ENCODE measurements at places on chromosomes 11 and 22.

- no peak for DNase-seq
Measured at GRCh38 chr11:2541881-2542361, 97.1 kb downstream of the KCNQ1 start.

DNA sequence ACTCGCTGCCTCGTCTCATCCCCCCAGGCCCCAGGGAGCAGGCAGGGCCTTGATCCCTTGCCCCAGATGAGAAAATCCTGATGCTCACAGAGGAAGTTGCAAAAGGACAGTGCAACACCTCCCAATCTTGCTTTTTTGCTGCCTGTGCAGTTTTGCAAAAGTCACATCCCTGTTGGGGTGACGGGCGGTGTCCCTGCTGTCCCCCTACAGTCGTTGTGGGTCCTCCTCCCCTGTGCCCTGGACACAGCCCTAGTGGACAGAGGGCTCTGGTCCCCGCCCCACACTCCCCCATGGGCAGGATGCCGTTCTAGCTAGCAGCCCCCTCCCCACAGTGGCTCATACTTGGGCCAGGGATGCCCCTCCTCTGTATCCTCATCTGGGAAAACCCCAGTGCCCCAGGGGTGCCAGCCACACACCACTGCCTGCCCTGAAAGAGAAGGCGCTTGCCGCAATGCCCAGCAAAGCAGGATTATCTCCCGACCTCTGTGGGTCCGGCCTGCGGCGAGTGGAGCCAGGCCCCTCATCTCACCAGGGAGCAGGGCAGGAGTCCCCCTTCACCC lies 18.4 kb upstream of the CTSD start:
- DNase-seq: no peak

GRCh38 chr11:125772834-125773505 lies 5.7 kb downstream of the PATE2 start:
- DNase-seq: no peak

DNA sequence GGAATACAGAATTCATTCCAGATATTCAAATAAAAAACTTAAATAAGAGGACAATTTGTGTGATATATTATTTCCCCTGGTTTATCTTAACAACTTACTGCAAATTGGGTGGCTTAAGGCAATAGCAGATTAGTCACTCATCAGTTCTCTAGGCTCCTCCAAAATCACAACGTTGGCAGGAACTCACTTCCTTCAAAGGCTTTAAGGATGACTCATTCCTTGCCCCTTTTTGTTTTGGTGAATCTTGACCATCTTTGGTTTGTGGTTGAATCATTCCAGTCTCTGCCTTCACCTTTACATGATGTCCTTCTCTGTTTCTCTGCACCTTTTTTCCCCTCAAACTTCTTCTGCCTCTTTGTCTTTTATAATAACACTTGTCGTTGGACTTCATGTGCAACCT lies 3.4 kb downstream of the OR10AG1 start:
- no peak for DNase-seq

GRCh38 chr11:129625930-129626329 lies 189.7 kb upstream of the TMEM45B start:
- DNase-seq: no peak

- DNase-seq: no peak
Measured at GRCh38 chr11:115155978-115156377, 348.2 kb downstream of the CADM1 start.

DNA sequence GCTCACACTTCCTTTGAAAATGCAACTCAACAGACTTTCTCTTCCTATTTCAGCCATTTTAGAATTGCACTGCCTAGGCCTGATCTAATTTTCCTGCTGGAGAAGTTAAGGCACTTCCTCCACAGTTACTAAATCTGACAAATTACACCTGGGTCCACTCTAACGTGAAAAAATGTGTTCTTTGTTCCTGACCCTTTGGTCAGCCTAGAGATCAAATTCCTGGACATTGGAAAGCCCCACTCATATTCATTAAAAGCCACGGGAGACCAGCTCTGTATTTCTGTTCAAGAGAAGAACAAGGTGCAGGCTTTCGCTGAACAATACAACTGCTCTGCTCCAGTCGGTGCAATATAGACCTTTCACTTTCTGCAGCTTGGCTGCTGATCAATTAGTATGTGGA lies 96.6 kb downstream of the MPPED2 start:
- DNase-seq: no peak

- no peak for DNase-seq
Measured at GRCh38 chr11:721247-721740, 15.3 kb downstream of the EPS8L2 start.

GRCh38 chr11:94880216-94880615 lies 93.1 kb downstream of the CWC15 start:
- DNase-seq: no peak

GRCh38 chr11:10579700-10580099 lies 11.2 kb upstream of the LYVE1 start:
- no peak for DNase-seq

DNA sequence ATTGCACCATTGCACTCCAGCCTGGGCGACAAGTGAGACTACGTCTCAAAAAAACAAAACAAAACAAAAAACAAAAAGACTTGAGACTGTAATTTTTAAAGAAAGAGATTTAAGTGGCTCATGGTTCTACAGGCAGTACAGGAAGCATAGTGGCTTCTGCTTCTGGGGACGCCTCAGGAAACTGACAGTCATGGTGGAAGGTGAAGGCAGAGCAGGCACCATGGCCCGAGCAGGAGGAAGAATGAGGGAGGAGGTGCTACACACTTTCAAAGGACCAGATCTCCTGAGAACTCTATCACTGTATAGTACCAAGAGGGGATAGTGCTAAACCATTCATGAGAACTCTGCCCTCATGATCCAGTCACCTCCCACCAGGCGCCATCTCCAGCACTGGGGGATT lies 52.0 kb downstream of the CBL start:
- DNase-seq: peak; percentile 56

GRCh38 chr11:61682093-61682732 lies 2.0 kb downstream of the DAGLA start:
- DNase-seq: no peak

- DNase-seq: no peak
Measured at GRCh38 chr11:114194702-114195101, 101.5 kb upstream of the NNMT start.

- DNase-seq: no peak
Measured at GRCh38 chr11:10107497-10107896, 186.5 kb downstream of the SBF2 start.

GRCh38 chr11:7651140-7651551 lies 22.2 kb downstream of the CYB5R2 start:
- DNase-seq: no peak

- DNase-seq: no peak
Measured at GRCh38 chr22:25409240-25409639, 155.2 kb upstream of the GRK3 start.

DNA sequence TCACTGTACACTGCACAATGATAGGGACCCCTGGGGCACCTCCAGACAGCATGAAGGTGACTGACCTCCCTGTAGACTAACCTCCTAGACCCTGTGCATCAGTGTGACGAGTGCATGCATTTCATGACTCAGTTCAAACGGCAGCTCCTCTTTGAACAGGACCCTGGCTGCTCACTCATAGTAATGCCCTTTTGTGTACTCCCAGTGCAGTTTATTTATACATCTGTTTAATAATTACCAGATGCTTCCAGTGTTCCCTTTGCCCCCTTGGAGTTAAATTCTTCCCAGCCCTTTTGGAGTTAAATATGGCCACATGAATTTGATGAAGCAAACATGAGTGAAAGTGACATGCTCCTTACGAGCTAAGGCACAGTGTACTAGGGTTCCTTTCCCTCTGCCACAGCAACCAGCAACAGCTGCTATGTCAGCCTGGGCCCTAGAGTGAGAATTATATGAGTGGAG lies 72.4 kb downstream of the PANX1 start:
- no peak for DNase-seq

- DNase-seq: no peak
Measured at GRCh38 chr11:2652333-2653197, 47.2 kb downstream of the KCNQ1OT1 start.

DNA sequence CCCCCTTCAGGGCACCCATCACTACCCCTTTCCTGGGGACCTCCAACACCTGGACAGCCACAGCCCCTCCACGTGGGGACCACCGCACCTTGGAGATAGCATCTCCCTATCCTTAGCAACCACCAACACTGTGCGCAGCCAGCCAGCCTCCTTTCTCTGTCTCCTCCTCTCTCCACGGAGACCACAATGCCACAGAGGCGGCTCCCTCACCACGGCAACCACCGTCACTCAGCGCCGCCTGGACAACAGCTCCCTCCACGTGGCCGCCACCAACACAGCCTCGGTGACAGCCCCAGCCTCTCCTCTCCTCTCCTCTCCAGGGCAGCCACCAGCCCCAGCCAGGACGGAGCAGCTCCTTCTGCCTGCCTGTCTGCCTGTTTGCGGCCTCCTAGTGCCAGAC lies 10.5 kb downstream of the ELFN2 start:
- peak; percentile 76 for DNase-seq

DNA sequence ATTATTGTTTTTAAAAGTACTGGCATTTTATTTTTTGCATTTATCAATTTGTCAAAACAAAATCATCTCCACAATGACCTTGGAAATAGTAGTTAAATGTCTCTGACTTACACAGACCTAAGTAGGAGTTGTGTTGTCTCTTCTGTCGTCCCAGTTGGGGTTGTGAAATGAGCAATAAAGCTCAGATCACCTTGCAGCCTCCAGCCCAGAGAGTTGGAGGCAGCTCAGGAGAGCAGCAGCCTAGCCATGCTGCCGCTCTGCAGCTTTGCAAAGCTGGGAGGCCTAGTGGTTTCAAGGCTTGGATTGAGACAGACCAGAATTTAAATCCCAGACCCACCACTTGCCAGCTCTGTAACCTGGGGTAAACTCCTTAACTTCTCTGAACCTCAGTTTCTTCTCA lies 65.2 kb upstream of the CRYBB3 start:
- DNase-seq: no peak

GRCh38 chr11:77159937-77160495 lies 32.0 kb downstream of the MYO7A start:
- no peak for DNase-seq

GRCh38 chr11:12577725-12578644 lies 96.2 kb upstream of the TEAD1 start:
- no peak for DNase-seq

DNA sequence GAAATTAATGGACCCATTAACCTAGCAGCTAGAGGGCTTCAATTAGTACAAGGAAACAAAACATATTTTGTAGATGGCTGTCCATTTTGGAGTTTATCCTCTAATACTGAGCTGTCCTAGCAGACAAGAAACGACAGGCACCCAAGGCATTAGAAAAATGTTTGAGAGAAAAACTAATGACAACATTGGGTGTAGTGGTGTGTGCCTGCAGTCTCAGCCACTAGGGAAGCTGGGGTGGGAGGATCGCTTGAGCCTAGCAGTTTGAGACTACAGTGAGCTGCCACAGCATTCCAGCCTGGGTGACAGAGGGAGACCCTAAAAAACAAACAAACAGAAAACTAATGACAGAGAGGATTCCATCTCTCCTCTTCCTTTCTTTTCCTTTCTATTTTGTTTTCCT lies 1.5 kb downstream of the A4GALT start:
- DNase-seq: no peak

DNA sequence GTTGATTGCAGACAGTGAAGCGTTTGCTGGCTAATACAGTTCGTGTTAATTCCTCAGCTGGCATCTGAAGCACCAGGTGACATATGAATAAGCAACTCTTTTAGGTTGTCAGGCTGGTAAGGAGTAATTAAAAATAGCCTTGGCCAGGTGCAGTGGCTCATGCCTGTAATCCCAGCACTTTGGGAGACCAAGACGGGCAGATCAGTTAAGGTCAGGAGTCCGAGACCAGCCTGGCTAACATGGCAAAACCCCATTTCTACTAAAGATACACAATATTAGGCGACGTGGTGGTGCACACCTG lies 74.9 kb downstream of the CECR2 start:
- DNase-seq: no peak

DNA sequence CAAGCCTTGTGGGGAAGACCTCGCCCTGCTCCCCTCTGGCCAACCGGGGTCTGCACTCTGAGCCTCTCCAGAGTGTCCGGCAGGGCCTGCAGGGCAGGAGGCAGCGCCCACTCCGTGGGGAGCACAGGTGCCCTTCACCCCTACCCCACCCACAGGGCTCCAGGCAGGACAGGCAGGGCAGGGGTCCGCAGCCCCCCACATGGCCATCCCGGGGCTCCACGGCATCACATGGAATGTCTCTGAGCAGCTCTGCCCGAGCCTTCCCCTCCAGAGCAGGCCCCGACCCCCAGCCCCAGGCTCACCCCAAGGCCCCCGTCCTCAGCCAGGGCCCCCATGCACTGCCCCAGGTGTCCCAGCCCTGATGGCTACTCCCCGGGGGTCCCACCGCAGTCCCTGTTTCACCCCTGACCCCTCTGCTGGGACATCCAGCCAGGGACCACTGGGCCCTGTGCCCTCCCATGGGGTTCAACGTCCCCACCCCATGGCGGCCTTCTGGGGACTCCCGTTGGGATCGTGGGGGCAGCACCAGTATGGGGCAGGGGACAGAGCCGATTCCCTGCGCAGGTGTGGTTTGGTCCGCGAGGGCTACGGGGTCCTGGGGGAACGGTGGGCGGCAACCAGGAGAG lies 77.7 kb downstream of the BRD1 start:
- no peak for DNase-seq

GRCh38 chr22:46484156-46484860 lies 53.1 kb downstream of the CELSR1 start:
- no peak for DNase-seq

DNA sequence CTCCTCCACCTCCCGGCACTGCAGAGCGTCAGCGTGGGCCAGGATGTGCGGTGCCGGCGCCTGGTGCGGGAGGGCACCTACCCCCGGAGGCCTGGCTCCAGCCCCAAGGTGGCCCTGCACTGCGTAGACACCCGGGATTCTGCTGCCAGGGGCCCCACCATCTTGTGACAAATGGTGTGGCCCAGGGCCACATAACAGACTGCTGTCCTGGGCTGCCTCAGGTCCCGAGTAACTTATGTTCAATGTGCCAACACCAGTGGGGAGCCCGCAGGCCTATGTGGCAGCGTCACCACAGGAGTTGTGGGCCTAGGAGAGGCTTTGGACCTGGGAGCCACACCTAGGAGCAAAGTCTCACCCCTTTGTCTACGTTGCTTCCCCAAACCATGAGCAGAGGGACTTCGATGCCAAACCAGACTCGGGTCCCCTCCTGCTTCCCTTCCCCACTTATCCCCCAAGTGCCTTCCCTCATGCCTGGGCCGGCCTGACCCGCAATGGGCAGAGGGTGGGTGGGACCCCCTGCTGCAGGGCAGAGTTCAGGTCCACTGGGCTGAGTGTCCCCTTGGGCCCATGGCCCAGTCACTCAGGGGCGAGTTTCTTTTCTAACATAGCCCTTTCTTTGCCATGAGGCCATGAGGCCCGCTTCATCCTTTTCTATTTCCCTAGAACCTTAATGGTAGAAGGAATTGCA lies 13.5 kb downstream of the TSKU start:
- DNase-seq: no peak

DNA sequence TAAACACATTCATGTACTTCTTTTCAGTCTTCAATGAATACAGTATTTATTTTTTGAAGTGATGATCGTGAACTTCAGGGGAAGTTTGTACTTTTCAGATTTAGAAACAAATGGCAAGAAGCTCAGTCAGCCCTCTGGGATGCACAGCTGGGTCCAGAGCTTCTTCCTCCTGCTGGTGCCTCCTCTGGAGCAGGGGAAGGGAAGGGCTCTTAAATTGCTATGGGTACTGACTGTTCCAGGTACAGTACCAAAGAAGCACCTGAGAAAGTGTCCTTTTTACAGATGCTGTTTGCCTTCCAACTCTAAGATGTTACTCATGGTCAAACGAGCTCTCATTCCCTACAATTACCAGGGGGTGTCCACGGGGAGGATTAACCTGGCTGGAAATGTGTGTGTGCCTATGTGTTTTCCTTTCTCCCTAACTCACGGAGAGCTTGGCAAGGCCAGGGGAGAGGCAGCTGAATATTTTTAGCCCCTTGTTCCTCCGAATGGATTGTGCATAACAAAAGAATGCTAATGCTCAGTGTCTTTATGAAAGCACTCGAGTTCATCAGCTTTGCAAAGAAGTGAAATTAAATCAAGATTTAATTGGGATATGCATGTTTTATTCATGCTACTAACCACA lies 313.7 kb upstream of the CADM1 start:
- no peak for DNase-seq
